HFFc6 (cell line): ENCODE measurements at places on chromosomes 13 and 19. TPM values are rescaled to one million over a fixed set of nuclear protein-coding genes. Genes with fewer than 3 reads are reported as not detected.

- no peaks in the 10 kb centered on the region for H3K4me1 ChIP-seq
- DNase-seq = no peak
- H3K36me3 ChIP-seq = peaks cover 13% of the 10 kb centered on the region; the same call in 1 of the 2 replicates
- H3K4me3 ChIP-seq = no peak overlapping the region
- peaks cover 2% of the 10 kb centered on the region; the same call in 1 of the 2 replicates for H3K27me3 ChIP-seq
- no peak overlapping the region for H3K27ac ChIP-seq
Observed at GRCh38 chr13:111573801-111574200, 253.4 kb downstream of the TEX29 start.

- no peak overlapping the region for H3K27ac ChIP-seq
- no peaks in the 10 kb centered on the region for H3K36me3 ChIP-seq
- H3K27me3 ChIP-seq = peaks cover 14% of the 10 kb centered on the region
- H3K4me3 ChIP-seq = no peak overlapping the region
- peaks cover 5% of the 10 kb centered on the region; the same call in 1 of the 2 replicates for H3K4me1 ChIP-seq
Observed at GRCh38 chr13:109608059-109608458, 178.3 kb downstream of the IRS2 start.

DNA sequence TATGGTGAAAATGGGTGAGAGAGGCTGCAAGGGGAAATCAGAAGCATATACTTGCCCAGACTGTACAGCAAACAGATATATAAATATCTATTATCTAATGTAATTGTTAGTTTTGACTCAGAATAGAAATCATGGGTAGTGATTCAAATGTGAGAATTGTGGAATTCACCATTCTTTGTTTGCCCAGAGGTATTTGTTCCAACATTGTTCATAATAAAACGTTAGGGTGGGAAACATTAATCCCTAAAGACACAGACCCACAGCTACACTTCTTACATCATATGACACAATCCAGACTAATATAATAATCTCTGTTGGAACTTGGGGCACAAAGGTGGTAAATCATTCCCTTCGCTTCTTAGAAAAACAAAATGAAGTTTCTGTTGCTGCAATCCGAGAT is 646.5 kb upstream of the SLITRK6 start:
- no peak for DNase-seq
- no peak overlapping the region for H3K4me3 ChIP-seq
- no peaks in the 10 kb centered on the region for H3K4me1 ChIP-seq
- H3K36me3 ChIP-seq = no peaks in the 10 kb centered on the region

Gene LILRA2
- total RNA-seq = not detected in 3 replicates

DNA sequence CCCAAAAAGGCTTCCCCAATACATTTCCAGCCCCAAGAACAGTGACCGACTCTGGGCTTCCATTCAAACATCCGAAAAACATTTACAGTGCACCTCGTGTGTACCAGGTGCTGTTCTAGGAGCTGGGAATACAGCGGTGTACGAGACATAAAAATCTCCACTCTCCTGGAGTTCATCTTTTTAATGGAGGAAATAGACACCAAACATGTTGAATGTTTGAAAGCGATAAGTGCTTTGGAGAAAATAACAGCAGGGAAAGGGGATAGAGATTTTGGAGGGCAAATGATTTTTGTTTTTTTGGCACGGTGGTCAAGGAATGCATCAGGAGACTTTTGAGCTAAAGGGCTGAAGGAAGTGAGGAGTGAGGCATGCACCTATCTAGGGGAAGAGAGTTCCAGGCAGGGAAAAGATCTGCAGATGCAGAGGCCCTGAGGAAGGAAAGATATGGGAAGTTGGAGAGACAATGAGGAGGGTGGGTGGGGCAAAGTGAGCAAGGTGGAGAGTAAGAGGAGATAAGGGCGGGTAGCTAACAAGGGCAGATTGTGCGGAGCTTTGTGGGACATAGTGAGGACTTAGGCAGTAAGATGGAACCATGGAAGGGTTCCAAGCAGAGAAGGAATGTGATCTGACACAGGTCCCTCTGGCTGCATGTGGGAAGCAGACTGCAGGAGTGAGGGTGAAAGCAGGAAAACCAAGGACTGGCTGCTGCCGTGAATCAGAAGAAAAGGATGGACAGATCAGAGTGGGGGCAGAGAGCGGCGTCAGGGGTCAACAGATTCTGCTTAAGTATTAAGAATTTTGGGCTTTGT is 703 bp upstream of the FBL start:
- H3K4me1 ChIP-seq = peaks cover 48% of the 10 kb centered on the region
- peaks cover 2% of the 10 kb centered on the region for H3K27me3 ChIP-seq
- no peak for DNase-seq
- no peaks in the 10 kb centered on the region for H3K36me3 ChIP-seq
- H3K4me3 ChIP-seq = peak overlapping the region; percentile 93

Gene ZNF160
- total RNA-seq = 14.1 to 16.4 TPM (median 14.6 TPM) in 3 replicates

DNA sequence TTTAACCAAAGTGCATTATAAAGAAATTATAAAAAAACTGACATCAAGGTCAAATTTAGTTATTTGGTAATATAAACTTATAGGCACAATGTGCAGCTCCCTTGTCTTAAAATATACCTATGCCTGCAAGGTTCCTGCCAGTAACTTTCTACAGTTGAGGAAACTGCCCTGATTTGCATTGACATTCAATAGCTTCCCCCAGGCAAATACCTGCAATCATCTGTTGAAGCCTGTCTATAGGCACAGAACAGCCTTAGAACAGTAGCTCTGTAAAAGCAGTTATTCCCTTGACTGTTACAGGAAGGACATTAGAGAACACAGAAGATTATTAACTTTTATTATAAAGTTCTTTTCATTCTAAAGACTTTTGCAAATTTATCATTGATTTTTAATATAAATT is 1239.5 kb downstream of the PCDH9 start:
- no peaks in the 10 kb centered on the region for H3K4me1 ChIP-seq
- peaks cover 1% of the 10 kb centered on the region; the same call in 1 of the 2 replicates for H3K27me3 ChIP-seq
- no peak overlapping the region for H3K4me3 ChIP-seq
- DNase-seq = no peak

GRCh38 chr13:57672168-57672567 is 40.6 kb downstream of the PCDH17 start:
- no peak overlapping the region for H3K27ac ChIP-seq
- H3K4me3 ChIP-seq = no peak overlapping the region
- no peaks in the 10 kb centered on the region for H3K4me1 ChIP-seq
- H3K27me3 ChIP-seq = no peaks in the 10 kb centered on the region
- no peak for DNase-seq

Gene PSG6
- total RNA-seq = 1.1 TPM in 3 replicates

DNA sequence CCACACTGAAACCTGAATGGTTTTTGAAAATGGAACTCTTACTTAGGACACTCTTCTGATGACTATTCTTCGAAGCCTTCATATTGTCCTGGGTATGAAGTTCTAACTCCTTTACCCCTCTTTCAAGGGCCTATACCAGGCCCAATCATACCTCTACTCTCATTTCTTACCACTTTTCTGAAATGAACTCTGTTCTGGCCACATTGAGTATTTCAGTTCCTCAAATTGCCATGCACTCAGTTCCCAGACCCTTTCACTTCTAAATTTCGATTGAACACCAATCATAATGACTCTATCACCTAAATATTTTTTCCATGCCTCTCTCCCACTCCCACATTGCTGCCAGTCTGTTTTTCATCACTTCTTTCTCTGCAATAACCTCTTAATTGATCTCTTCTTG is 53.7 kb downstream of the LACC1 start:
- DNase-seq = no peak
- no peak overlapping the region for H3K27ac ChIP-seq
- no peaks in the 10 kb centered on the region for H3K36me3 ChIP-seq
- H3K27me3 ChIP-seq = peaks cover 17% of the 10 kb centered on the region

GRCh38 chr19:6394831-6395230 is 1.9 kb upstream of the GTF2F1 start:
- peaks cover 17% of the 10 kb centered on the region for H3K4me1 ChIP-seq
- H3K4me3 ChIP-seq = peak overlapping the region; percentile 29; the same call in 1 of the 2 replicates
- peak overlapping the region; percentile 58 for H3K27ac ChIP-seq
- DNase-seq = no peak
- peaks cover 19% of the 10 kb centered on the region for H3K36me3 ChIP-seq

Gene DAPK3
- total RNA-seq = 130 to 144 TPM (median 140 TPM) in 3 replicates

Gene KASH5
- total RNA-seq = not detected in 3 replicates

Gene PEAK3
- total RNA-seq = 0.53 TPM in 1 of 3 replicates, not detected in the others

Gene CCDC70
- total RNA-seq = not detected in 3 replicates

Gene SIAH3
- not detected in 3 replicates for total RNA-seq

- H3K27ac ChIP-seq = no peak overlapping the region
- peaks cover 4% of the 10 kb centered on the region; the same call in 1 of the 2 replicates for H3K4me1 ChIP-seq
- H3K4me3 ChIP-seq = no peak overlapping the region
- H3K36me3 ChIP-seq = no peaks in the 10 kb centered on the region
- H3K27me3 ChIP-seq = peaks cover 18% of the 10 kb centered on the region; the same call in 1 of the 2 replicates
Observed at GRCh38 chr19:3723883-3724282, 15.7 kb downstream of the TJP3 start.

GRCh38 chr13:78129359-78129758 is 210.7 kb upstream of the EDNRB start:
- DNase-seq = no peak
- no peaks in the 10 kb centered on the region for H3K4me1 ChIP-seq
- H3K36me3 ChIP-seq = no peaks in the 10 kb centered on the region
- peaks cover 12% of the 10 kb centered on the region for H3K27me3 ChIP-seq
- H3K27ac ChIP-seq = no peak overlapping the region
- no peak overlapping the region for H3K4me3 ChIP-seq

DNA sequence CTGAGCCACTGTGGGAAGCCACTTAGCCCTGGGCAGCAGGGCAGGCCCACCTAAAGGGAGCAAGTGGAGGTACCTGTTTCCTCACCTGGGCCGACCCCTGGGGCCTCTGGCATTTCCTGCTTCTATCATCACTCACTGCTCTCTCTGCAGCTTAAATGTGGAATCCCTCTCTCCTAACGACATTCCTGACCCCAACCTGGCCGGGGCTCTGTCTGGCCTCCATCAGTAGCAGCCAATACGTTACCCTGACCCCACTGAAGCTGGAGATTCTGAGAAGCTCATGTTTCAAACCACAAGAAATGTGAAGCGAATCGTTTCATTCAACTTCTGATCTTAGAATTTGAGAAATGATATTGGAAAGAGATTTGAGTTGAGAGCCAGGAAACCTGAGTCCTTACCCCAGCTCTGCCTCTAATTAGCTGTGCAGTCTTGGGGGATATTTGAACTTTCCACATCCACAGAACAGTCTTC is 39.9 kb downstream of the DOCK9 start:
- no peak for DNase-seq
- no peak overlapping the region for H3K27ac ChIP-seq
- peaks cover 2% of the 10 kb centered on the region; the same call in 1 of the 2 replicates for H3K27me3 ChIP-seq

GRCh38 chr19:30047432-30047831 is 105.4 kb downstream of the URI1 start:
- no peaks in the 10 kb centered on the region; the same call in 1 of the 2 replicates for H3K36me3 ChIP-seq
- H3K27ac ChIP-seq = no peak overlapping the region

GRCh38 chr13:31093145-31093885 is 68.4 kb downstream of the HSPH1 start:
- peaks cover 44% of the 10 kb centered on the region for H3K27me3 ChIP-seq
- no peak overlapping the region for H3K4me3 ChIP-seq
- no peak for DNase-seq
- H3K36me3 ChIP-seq = no peaks in the 10 kb centered on the region
- H3K4me1 ChIP-seq = no peaks in the 10 kb centered on the region

Gene ZNF577
- total RNA-seq = 2.0 to 2.8 TPM (median 2.3 TPM) in 3 replicates

Gene ADGRE3
- not detected in 3 replicates for total RNA-seq

GRCh38 chr19:17178291-17178690 is 36.9 kb upstream of the USE1 start:
- DNase-seq = no peak
- H3K36me3 ChIP-seq = peaks cover 9% of the 10 kb centered on the region
- H3K4me3 ChIP-seq = no peak overlapping the region
- H3K27ac ChIP-seq = no peak overlapping the region
- peaks cover 2% of the 10 kb centered on the region; the same call in 1 of the 2 replicates for H3K27me3 ChIP-seq

- no peak overlapping the region for H3K4me3 ChIP-seq
- peaks cover 5% of the 10 kb centered on the region for H3K27me3 ChIP-seq
- H3K4me1 ChIP-seq = no peaks in the 10 kb centered on the region
- no peak for DNase-seq
Observed at GRCh38 chr19:28575816-28576215, 637.1 kb downstream of the UQCRFS1 start.

Gene PEG3
- total RNA-seq = not detected in 3 replicates

GRCh38 chr19:2476451-2477140 is 669 bp downstream of the GADD45B start:
- peak overlapping the region; percentile 92 for H3K27ac ChIP-seq
- H3K4me1 ChIP-seq = no peaks in the 10 kb centered on the region
- H3K36me3 ChIP-seq = peaks cover 23% of the 10 kb centered on the region
- H3K4me3 ChIP-seq = peak overlapping the region; percentile 99

Gene SLC7A10
- not detected in 3 replicates for total RNA-seq

Gene ZNF541
- total RNA-seq = 0.26 TPM in 1 of 3 replicates, not detected in the others

Gene KLK3
- total RNA-seq = not detected in 2 replicates

DNA sequence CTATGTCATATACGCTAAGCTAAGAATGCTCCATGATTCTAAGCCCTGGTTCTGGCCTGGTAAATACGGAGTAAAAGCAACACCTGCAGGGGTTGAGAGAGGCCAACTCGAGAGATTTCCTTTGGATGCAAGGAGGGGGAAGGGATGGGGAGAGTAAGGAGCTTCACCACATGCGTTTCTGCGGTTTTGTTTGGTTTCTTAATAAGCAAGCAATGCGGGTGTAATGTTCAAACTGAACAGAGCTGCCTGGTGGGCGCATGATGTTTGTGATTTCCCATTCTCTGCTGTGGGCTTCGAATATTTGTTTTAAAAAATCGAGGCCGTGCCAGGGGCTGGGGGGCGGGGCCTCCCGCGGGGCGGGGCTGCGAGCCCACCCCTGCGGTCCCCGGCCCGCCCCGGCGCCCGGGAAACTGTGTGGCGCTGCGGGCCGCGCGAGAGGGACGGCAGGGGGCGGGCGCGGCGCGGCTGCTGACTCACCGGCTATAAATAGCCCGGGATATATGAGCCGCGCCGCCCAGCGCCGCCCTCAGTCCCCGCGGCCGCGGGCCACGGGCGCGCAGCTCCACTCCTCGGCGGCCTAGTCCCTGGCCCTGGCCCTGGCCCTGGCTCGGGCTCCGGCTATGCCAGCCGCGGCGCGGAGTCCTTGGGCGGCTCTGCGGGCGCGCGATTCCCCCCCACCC is 5.1 kb downstream of the BBC3 start:
- peak; percentile 81 for DNase-seq
- peaks cover 9% of the 10 kb centered on the region for H3K36me3 ChIP-seq
- H3K4me1 ChIP-seq = peaks cover 17% of the 10 kb centered on the region
- peaks cover 5% of the 10 kb centered on the region for H3K27me3 ChIP-seq
- H3K27ac ChIP-seq = peak overlapping the region; percentile 93
- peak overlapping the region; percentile 55; the same call in 1 of the 2 replicates for H3K4me3 ChIP-seq

Gene BCL3
- total RNA-seq = 11.1 to 20.1 TPM (median 13.5 TPM) in 3 replicates

Gene TPTE2
- not detected in 3 replicates for total RNA-seq

DNA sequence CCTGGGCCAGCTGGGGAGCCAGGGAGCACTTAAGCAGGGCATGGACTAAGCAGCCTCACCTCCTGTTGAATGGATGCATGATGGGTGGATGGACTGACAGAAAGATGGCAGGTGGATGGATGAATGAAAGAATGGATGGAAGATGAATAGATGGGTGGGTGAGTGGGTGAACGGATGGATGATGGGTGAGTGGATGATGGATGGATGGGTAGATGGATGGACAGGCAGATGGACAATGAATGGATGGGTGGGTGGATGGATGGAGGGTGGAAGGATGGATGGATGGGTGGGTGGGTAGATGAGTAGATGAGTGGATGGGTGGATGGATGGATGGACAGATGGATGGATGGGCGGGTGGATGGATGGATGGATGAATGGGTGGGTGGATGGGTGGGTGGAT is 18.7 kb downstream of the SHC2 start:
- H3K4me1 ChIP-seq = no peaks in the 10 kb centered on the region
- H3K27ac ChIP-seq = no peak overlapping the region
- DNase-seq = no peak
- H3K27me3 ChIP-seq = peaks cover 2% of the 10 kb centered on the region; the same call in 1 of the 2 replicates
- no peak overlapping the region for H3K4me3 ChIP-seq

Gene GPR183
- total RNA-seq = not detected in 3 replicates

Gene FCER2
- not detected in 2 replicates for total RNA-seq

- H3K36me3 ChIP-seq = no peaks in the 10 kb centered on the region; the same call in 1 of the 2 replicates
- no peaks in the 10 kb centered on the region; the same call in 1 of the 2 replicates for H3K27me3 ChIP-seq
- no peak for DNase-seq
- peaks cover 15% of the 10 kb centered on the region for H3K4me1 ChIP-seq
Observed at GRCh38 chr19:33464733-33465115, 56.9 kb downstream of the PEPD start.
